ENCODE measurements at places on chromosomes 16 and 17. TPM values are rescaled to one million over a fixed set of nuclear protein-coding genes. Genes with fewer than 3 reads are reported as not detected.

Gene CCL17
- not detected for total RNA-seq

Gene KRT12
- not detected for total RNA-seq

Gene MAPT
- under 0.01 TPM for total RNA-seq

Gene KRT222
- total RNA-seq = 0.67 TPM

Gene CDH3
- 995 TPM for total RNA-seq

Gene COX10
- total RNA-seq = 18.2 TPM

Gene KRTAP3-2
- not detected for total RNA-seq

Gene KRTAP4-9
- total RNA-seq = not detected

Gene HSF5
- 0.17 TPM for total RNA-seq

Gene CUEDC1
- 11.3 TPM for total RNA-seq
